Activated T-helper 2 cell treated with anti-CD3 and anti-CD28 coated beads, Interferon-gamma antibody, Interleukin-2, Interleukin-4, amounts not matched to agents 10 μg/mL and 5 μg/mL and 100 μg/mL, durations not matched to agents 14 hours and 24 hours and 36 hours (primary cell): ENCODE measurements at places on chromosomes 2 and 18. TPM values are rescaled to one million over a fixed set of nuclear protein-coding genes. Genes with fewer than 3 reads are reported as not detected.

CCDC150 gene
- 13.6 and 17.8 TPM in 2 replicates for total RNA-seq

- DNase-seq = no peak
Observed at GRCh38 chr18:272650-273049, 4.8 kb upstream of the THOC1 start.

- no peak for DNase-seq
Observed at GRCh38 chr2:170554278-170554955, 160.7 kb upstream of the SP5 start.

RAB27B gene
- 0.75 and 0.92 TPM in 2 replicates for total RNA-seq

GRCh38 chr2:15049096-15049993 lies 416.8 kb downstream of the LRATD1 start:
- DNase-seq = no peak

GPR45 gene
- total RNA-seq = not detected in 2 replicates

- DNase-seq = no peak
Observed at GRCh38 chr2:206160807-206161179, 1.1 kb downstream of the EEF1B2 start.

DNA sequence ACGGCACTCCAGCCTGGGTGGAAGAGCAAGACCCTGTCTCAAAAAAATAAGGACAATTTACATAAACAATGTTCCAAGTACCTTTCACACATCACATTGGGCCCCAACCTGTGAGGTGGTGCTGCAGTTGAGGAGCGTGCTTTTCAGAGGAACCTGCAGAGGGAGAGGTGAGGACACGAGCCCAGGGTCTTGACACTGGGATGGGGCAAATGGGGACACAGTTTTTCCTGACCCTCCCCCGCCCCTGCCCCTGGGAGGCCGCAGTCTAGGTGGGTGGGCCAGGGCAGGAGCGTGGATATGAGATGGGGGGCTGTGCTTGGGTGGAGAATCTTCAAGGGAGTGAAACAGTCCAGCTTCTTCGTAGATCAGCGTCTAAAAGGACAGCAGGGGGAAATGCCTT lies 112.9 kb downstream of the SEPTIN10 start:
- no peak for DNase-seq

LRP1B gene
- not detected in 2 replicates for total RNA-seq

GRCh38 chr18:27363872-27364271 lies 178.8 kb upstream of the CHST9 start:
- DNase-seq = no peak

GRCh38 chr2:159941729-159942128 lies 120.7 kb downstream of the PLA2R1 start:
- no peak for DNase-seq

DNA sequence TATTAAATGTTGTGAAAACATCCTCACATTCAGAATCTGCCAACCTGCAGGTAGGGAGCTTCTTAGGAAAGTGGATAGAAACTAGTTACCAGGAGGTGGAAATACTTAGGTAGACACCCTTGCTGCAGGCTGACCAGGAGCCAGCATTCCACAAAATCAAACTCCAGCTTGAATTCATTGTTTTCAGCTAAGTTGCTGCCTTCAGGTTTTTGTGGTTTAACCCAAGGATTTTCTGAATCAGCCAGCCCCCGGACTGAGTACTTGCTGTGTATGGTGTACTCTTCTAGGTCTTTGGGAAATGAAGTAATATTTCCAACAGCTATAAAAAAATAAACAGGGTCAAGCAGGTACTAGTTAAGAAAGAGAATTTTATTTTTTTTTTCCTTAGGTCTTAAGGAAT lies 192.1 kb upstream of the CHST9 start:
- no peak for DNase-seq

- DNase-seq = no peak
Observed at GRCh38 chr18:62878305-62878704, 163.0 kb downstream of the PHLPP1 start.

GRCh38 chr18:21714474-21714873 lies 9.9 kb upstream of the ABHD3 start:
- no peak for DNase-seq

DNA sequence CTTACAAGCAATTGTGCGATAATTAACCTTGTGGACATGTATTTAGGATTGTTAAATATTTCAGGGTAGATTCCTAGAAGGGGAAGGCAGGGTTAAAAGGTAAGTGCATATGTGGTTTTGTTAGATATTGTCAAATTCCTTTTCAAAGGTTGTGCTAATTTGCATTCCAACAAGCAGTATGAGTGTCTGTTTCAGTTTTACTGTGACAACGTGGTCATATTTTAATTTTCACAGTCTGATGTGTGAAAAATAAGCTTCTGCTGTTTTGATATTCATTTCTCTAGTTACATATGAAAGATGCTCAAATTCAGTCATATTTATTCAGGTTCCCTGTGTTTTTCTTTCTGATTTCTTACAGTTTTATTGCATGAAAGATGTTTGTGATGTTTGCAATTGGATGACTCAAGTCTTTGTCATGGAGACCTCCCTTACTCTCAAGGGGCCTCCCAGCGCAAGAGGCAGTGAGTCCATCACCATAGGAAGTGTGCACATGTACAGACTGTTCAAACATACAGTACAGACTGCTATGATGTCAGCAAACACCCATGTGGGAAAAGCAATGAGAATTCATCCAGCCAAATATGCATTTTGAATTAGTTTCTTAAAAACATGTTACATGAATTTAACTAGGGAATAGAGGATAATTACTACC lies 310.8 kb downstream of the GALR1 start:
- DNase-seq = no peak

GRCh38 chr2:26885651-26886329 lies 37.9 kb downstream of the DPYSL5 start:
- no peak for DNase-seq

NXPH2 gene
- total RNA-seq = not detected in 2 replicates

DNA sequence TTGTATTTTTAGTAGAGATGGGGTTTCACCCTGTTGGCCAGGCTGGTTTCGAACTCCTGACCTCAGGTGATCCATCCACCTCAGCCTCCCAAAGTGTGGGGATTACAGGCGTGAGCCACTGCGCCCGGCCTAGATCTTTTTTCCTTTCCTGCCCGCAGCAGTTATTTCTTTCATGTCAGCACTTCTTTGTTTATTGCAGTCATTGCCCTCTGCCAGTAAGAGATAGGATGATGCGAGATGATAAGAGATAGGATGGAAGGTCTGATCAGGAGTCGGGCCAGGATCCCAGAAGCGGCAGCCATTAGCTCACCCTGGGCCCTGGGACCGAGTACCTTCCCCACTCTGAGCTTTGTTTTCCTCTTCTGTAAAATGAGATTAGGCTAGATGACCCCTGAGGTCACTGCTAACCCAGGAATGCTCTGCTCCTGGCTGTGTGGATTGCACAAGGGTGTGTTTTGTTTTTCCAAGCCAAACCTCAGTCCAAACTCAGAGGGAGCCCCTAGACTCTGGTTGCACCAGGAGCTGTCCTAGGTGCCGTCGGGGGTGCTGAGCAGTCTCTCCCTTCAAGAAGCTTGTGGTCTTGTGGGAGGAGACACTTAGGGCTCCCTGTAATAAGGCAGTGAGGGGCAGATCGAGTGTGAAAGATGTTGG lies 63.3 kb downstream of the LPIN1 start:
- DNase-seq = no peak
